Activated naive CD4-positive, alpha-beta T cell (primary cell): ENCODE measurements at places on chromosomes 6 and 20.

DNA sequence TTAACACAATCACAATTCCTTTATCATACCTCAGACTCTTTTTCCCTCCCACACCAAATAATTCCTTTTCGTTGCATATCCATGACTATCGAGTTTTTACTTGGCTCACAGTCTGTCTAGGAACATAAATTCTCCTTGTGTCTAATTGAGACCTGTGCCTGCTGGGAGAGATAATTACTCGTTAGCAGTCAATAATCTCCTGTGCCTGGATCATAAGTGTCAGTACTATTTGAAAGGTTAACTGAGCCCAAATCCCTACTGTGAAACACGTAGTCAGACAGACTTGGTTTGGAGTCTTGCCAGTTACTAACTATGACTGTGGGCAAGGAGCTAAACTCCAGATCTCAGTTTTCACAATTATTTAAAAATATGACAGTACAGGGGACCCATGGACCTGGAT, 5.7 kb upstream of the CTNNBL1 start:
- no peak for DNase-seq

- no peak for DNase-seq
Measured at GRCh38 chr6:169099411-169100202, 154.0 kb downstream of the THBS2 start.

- DNase-seq = no peak
Measured at GRCh38 chr20:11380283-11380682, 537.4 kb upstream of the BTBD3 start.

DNA sequence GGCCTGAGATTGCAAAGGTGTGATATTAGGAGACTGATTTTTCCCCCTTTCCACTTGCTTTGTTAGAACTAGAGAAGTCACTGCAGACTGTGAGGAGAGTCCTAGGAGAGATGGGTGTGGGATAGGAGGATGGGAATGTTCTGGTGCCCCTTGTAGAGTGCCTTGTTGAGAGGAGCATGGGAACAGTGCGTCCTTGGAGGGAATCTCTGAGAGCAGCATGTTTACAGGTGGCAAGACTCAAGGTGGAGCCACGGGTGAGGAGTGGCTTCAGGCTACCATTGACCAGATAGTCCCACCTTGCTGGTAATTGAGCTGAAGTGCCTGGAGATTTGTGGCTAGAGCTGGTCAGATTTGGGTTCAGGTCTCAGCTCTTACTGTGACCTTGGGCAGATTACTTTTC, 6.0 kb downstream of the PLCG1 start:
- no peak for DNase-seq

- DNase-seq = no peak
Measured at GRCh38 chr6:14381829-14382677, 264.5 kb downstream of the CD83 start.

DNA sequence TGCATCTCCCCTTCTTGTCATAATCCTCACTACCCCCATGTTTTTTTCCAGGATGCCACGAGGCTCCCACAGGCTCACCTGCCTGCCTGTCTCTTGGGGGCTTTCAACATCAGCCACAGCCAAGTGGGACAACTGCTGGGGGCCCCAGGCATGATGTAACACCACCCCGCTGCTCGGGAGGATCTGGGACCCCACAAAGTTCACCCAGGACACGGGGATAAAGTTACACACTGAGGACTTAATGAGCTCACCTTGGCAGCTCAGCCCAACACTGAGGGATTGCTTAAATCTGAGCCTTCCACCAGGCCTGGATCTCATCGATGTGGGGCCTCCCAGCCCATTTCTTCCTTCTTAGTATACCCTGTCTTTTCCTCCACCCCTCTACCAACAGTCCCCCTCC, 56.4 kb upstream of the NNAT start:
- no peak for DNase-seq

DNA sequence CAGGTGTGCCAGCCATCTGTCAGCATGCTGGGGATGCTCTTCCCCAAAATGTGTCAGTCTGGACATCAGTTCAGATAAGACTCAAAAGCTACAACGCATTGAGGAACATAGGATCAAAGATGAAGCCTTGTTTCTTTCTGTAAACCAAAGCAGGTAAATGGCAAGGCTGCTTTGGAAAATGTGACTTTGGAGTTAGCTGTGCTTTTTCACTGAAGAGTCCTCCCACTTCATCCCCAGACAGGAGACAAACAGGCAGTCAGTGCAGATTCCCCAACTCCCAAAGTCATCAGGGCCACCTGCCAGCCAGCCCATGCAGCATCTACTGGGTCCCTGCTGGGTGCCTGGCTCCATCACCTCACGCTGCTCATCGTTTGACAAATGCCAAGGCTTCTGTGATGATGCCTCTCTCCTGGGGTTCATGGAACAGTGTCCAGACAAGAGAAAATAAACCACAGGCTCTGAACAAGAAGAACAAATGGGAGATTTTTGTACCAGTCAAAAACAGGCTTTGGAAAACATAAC, 205.0 kb upstream of the BTBD3 start:
- no peak for DNase-seq

- no peak for DNase-seq
Measured at GRCh38 chr6:17490724-17491123, 97.3 kb downstream of the CAP2 start.

DNA sequence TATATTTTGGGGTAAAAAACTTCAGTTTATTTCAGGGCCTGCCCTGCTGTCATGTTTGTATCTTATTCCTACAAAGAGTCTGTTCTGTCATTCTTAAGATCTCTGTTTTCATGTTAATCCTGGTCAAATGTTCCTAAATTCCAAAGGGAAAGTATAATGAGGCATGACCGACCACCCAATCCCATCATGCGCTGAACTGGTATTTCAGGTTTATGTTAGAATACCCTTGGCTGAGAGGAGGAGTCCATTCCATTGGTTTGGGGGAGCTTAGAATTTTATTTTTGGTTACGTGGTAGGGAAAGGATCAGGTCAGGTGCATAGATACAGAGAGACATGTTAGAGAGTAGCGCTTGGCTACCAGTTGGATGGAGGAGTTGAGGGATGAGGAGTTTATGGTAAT, 25.7 kb downstream of the CFAP61 start:
- no peak for DNase-seq
